ENCODE measurements at places on chromosomes 2 and 18.

DNA sequence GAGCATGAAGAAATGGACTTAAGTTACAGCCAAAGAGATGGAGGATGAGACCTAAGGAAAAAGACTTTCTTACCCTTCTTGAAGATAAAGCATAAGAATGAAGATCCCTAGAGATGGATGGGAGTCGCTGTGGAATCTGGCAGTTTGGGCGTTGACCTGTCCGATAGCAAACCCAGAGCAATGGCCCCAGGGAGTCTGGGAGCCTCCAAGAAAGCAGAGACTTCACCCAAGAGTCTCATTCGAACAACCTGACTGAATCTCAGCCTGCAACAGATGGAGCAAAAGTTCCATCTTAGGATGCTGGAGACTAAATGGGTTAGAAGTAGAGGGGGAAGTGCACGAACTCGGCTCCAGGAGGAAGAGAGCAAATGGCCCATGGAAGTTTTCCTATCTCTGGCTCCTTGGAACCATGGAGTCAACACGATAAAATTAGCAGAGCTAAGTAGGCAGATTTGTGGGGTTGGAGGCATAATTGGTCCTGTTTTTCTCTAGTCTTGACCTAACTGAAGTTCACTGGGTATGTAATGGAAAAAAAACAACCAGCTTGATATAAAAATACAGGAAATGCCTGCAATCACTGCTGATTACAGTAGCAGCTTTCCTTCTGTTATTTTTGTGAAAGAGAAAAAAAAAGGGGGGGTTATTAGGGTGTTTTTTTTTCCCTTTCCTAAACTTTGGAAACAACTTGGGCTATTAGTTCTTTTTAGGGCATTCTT lies 178.4 kb upstream of the EPAS1 start:
- DNase-seq = no peak

DNA sequence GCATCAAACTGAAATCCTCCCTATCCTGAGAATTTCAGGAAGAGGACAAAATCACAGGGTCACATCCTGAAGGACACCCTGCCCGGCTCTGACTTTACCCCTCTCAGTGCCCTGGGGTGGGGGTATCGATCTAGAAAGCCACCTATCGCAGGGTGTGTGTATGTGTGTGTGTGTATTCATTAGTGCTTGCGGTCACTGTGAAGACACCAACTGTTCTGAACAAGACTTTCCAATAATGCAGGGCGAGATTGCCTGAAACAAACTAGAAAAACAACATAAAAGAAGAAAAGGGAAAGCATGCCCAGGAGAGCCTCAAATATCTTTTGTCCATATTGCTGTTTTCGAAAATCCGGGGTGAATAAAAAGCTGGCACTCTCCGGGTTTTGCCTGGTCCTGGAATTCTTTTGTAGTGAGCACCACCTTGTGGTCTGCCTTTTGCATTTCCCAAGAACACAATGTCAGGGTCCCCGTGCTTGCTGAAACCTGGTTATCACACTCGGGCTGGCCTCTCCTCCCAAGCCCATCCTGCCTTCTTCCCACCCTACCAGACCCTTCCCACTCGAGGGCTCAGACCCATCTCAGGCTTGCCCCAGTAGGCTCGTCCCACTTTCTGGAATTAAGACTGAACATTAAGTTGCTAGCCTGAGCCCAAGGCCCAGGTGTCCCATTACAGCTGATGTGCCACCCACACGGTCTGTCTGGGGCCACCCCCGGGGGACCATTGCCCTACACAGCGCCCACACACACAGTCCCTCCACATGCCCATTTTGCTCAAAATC lies 25.0 kb upstream of the COPS8 start:
- peak; percentile 11 for DNase-seq

DNA sequence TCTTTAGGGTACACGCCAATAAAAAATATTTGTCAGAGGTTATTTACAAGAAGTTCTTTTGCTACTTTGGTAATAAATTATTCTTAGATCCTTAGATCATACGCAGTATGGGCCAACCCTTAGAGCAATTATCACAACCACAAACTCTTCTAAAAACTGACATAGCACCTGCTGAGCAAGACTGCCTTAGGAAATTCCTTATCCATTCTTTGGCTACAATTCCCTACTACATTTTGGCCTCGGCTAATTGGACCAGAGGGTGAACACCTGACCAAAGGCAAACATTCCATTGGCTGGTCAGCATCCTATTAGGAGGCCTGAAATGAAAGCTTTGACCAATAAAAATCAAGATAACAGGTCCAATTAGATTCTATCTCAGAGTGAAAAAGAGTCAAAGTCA lies 147.6 kb upstream of the CCDC68 start:
- DNase-seq = no peak

DNA sequence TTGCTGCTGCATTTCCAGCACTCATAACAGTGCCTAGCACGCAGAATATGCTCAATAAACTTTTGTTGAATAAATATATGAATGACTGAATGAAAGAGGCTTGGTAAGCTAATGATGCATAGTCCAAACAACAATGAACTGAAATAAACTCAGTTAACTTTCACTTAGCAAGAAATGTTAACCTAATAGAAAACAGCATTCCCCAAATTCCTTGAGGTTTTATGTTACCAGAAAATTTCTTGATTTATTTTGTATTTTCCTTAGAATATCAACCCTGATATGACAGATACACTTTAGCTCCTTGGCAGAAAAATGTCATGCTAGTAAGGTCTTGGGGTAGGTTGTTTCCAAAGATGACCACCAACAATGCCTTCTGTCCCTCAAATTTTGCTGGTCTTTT lies 217.4 kb downstream of the KCNE4 start:
- DNase-seq = no peak

GRCh38 chr2:205047273-205047839 lies 502.1 kb downstream of the PARD3B start:
- DNase-seq = no peak

GRCh38 chr2:129483366-129483765 lies 496.1 kb upstream of the RAB6C start:
- DNase-seq = no peak

Measured in activated CD4-positive, alpha-beta T cell treated with anti-CD3 and anti-CD28 coated beads for 4 hours (primary cell).